ENCODE measurements at places on chromosomes 11 and 22.

DNA sequence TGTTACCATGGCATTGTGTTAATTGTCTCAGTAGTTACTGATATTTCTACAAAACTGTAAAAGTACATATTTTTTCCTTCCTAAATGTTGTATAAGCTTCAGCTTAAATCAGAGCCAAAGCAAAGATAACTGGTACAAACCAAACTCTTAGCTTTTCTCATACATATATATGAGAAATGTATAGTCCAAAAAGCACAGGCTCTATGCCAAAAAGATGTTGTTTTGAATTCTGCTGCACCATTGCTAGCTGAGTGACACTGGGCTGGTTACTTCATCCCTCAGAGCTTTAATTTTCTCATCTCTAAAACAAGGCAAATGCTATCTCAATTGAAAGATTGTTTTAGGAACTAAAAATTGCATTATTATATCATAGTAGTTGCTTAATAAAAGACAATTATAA, 6.7 kb upstream of the GRIA4 start:
- no peak for DNase-seq

- no peak for DNase-seq
Measured at GRCh38 chr11:65575568-65576231, at the start of gene EHBP1L1. EHBP1L1 (plus strand) TSS chr11:65576053; CDS start chr11:65576303, 250 bp downstream.

DNA sequence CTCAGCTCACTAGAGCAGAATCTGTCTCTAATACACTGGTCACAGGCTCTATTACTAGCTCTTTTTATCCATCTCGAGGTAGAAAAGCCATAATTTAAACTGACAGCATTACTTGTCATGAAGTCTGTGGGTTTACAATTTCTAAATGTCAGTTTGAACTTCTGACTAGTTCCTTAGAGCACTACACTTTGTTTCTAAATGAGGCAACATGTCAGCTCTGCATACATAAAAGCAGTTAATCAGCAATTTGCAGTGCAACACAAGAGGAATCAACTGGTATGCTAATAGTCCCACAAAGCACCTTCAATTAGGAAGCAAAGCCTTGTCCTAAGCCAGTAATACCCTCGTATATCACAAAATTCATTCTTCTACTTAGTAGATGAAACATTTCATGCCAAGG, 321.3 kb downstream of the TTC28 start:
- no peak for DNase-seq

GRCh38 chr11:108369064-108369463, 98.3 kb downstream of the C11orf65 start:
- DNase-seq, result no peak

GRCh38 chr22:30227438-30228228, 18.9 kb downstream of the LIF start:
- DNase-seq, result no peak

GRCh38 chr11:86052693-86053641, 15.9 kb downstream of the PICALM start:
- no peak for DNase-seq

GRCh38 chr22:29744902-29745301, 21.9 kb downstream of the ZMAT5 start:
- DNase-seq, result peak; percentile 45

DNA sequence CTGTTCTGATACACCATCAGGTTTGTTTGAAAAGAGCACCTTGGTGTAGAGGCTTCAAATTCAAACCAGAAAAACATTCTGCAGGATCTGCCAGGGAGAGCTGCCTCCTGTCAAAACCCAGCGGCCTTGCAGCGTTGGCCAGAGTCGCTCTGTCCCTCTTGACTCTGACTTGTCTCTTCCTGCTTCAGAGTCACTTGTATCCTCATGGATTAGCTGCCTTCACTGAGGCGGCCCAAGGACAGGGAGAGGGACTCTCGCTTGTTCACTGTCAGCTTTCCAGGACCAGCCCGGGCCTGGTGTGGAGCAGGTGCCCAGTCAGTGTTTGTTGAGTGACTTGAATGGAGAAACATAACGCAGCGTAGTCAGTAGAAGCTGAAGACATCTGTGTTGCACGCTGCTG, 18.0 kb downstream of the TBC1D22A start:
- DNase-seq, result no peak

GRCh38 chr11:32584921-32585320, 1.3 kb downstream of the EIF3M start:
- no peak for DNase-seq
